ENCODE measurements at places on chromosomes 4 and X.

GRCh38 chr4:156896527-156896926 lies 75.1 kb downstream of the PDGFC start:
- DNase-seq, result no peak

- no peak for DNase-seq
Observed at GRCh38 chr4:82809619-82810018, 11.0 kb upstream of the SCD5 start.

DNA sequence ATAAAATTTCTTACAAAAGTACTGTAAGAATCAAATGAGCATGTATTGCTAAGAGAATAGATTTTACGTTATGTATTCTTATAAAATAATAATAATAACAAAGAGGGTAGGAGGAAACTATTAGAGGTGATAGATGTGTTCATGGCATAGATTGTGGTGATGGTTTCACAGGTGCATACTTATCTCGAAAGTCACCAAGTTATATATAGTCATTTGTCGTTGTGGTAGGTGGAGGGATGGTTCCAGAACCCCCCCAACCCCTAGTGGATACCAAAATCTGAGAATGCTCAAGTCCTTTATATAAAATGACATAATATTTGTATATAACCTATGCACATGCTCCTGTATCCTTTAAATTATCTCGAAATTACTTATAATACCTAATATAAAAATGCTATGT lies 36.7 kb upstream of the H2AZ1 start:
- no peak for DNase-seq

DNA sequence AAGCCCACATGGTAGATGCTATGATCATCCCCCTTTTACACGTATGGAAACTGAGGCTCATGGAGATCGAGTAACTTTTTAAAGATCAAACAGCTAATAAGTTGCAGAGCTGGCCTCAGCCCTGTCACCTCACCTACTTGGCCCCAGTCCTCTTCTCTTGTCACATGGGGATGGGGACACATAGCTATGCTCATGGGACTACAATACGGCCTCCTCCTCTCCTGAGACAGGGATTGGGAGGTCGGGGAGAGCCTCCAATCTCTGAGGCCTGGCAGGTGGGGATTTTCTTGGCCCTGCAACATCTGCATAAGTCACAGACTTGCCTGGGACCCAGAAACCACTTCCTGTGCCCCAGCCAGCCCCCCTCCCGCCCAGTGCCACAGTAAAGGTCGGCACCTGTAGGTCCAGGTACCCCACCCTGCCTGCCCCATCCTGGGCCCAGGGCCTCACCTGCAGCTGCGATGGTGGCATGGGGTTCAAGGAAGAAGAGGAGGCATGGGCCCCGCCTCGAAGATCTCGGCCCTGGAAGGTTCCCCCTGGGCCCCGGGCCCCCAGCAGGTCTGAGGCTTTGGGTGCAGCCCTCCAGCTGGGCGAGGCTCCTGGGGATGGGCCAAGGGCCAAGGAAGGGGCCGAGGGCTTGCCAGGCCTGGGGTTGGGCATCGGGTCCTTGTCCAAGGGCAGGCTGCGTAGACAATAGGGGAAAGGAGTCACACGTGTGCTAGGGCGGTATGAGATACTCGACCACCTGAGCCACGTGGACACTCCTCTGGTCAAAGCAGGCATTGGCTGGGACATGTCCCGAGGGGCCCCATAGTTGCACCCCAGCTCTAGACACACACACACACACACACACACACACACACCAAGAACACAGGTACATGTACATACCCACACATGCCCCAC lies 6.4 kb downstream of the FOXP3 start:
- DNase-seq, result no peak

DNA sequence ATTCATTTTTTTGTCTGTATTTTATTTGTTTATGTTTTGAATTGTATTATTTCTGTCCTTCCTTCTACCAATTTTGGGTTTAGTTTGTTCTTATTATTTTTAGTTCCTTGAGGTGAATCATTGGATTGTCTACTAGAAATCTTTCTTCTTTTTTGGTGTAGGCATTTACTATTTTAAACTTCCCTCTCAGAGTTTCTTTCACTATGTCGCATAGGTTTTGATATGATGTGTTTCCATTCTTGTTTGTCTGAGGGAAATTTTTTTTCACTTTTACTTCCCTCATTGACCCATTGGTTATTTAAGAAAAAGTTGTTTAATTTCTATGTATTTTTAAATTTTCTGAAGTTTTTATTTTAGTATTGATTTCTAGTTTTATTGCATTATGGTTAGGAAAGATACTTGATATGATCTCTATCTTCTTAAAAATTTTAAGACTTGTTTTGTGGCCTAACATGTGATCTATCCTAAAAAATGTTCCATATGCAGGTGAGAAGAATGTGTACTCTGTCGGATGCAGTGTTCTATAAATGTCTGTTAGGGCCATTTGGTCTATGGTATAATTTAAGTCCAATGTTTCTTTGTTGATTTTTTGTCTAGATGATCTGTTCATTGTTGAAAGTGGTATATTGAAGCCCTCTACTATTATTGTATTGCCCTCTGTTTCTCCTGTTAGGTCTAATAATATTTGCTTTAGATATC lies 68.8 kb downstream of the IL15 start:
- no peak for DNase-seq

DNA sequence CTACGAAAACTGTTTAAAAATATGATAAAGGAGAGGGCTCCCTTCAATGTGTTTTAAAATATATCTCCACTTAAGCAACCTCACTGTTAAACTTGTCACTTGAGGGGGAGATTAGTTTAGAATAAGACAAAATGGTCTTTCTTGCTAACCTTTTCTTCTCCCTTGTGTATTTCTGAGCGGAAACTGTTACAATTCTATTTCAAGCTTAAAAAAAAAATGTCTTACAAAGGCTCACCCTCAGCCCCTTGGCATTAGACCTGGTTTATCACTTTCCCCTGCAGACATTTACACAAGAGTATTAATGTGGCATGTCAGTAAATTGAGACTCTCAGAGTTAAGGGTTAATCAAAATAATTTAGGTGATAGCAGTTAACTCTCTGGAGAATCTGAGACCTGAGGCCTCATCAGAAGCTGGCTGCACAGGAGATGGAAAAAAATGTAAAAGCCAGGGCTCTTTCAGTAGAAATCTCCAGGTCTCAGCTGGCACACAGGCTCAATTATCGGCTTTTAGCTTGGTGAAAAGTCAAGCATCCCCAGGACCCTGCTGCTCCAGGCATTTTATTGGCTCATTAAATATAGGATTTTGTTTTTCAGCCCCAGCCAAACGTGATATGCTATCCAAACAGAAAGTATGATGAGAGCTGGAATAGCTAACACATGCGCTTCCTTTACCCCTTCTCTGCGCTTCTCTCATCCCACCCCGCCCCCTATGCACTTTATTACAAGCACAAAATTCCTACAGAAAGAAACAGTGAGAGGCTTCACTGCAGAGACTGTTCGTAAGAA lies 130.5 kb downstream of the PPA2 start:
- DNase-seq, result no peak

- DNase-seq, result no peak
Observed at GRCh38 chr4:71259911-71260331, 78.9 kb upstream of the SLC4A4 start.

GRCh38 chr4:14719053-14719452 lies 283.2 kb upstream of the CPEB2 start:
- DNase-seq, result no peak

DNA sequence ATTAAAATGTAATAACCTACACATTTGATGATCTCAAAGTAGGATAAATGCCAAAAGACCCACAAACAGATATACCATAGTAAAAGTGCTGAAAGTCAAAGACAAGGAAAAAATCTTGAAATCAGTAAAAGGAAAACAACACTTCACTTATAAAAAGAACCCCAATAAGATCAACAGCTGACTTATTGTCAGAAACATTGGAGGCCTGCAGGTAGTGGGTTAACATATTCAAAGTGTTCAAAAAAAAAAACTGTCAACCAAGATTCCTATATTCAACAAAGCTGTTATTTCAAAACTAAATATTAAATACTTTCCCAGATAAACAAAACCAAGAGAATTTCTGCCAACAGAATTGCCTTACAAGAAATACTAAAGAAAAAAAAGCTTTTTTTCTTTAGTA lies 347.1 kb downstream of the GUCY2F start:
- no peak for DNase-seq

GRCh38 chrX:20421275-20421674 lies 154.6 kb upstream of the RPS6KA3 start:
- DNase-seq, result no peak

DNA sequence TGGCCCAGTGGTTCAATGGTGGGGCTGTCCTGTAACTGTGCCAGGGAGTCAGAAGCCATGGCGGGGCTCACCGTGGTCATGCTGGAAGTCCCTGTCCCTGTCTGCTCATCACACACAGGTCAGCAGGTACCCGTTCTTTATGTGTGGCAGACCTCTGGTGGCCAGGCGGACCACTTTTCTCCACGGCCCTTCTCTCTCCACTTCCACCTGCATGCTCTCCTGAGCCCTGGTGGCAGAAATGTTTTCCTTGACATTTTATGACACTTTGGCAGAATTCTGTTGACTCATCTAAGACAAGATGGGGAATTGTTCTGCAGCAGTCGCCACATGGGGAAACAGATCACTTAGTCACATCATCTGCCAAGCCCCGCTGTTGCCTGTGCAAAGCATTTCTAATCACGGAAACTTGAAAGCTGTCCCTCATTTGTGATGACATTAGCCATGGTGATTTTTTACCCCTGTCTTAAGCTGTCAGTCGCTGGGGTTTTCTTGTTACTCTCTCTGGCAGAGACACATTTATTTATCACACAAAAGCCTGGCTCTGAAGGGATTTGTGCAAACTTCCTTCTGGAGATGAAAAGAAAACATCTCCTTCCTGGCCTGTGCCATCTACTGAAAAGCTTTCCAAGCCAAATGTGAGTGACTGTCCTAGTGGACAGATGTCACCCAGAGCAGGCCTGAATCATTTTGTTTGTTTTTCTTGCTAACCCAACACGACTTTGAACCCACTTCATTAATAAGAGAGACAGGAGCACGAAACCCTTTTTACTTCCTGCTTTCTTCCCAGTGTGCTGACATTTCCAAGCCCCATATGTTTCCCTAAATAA lies 38.8 kb upstream of the STIM2 start:
- DNase-seq, result no peak

DNA sequence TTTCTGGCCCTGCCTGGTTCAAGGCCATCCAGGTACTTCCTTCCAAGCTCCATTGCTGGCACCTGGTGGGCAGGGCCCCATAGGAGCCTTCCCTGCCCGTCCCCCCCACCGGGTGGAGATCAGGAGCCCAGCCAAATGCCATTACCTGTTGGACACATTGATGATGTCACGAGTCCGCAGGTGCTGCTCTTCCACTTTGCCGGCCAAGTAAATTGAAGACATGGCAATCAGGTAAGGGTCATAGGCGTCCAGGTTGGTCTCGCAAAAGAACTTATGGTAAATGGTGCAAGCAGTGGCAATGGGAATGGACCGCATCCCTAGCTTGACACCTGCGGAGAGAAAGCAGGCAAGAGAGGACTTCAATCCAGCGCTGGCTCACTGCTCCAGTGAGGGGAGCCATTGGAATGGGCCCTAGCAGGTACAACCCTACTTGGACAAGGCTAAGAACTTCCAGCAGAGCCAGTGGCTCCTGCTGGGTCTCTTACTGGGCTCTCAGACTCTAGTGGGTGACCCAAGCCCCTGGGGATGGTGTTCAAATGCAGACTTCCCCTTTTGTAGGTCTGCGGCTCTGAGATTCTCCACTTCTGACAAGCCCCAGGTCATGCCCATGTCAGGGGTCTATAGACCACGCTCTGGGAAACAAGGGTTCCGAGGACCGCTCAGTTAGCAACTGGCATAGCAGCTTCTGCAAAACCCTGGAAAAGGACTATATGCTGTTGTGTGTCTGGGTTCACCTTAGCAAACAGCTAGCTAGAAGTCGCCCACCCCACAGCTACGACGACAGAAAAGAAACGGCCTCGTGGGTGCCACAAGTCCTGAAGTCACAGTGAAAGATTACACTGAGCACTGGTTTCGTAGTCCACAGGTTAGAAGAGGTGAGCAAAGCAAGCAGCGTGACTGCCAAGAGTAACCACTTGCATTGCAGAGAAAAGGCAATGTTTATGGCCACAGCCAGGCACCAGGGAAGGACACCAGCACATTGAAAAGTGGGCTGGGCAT lies 2.8 kb downstream of the CCNQ start:
- DNase-seq, result no peak

DNA sequence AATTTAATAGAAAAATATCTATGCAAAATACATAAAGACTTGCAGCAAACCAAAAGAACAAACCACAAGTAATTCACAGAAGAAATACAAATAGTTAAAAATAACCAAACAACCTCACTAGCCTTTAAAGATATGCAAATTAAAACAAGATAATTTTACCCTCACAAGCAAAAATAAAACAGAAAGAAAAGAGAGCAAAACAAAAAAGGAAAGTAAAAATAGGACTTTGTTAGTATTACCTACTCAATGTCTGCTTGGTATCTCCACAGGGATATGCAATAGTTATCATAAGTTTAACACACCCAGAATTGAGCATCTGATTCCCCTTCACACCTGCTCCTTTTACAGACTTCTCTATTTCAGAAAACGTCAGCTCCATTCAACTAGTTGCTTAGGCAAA lies 737.5 kb upstream of the MAGEB2 start:
- no peak for DNase-seq

DNA sequence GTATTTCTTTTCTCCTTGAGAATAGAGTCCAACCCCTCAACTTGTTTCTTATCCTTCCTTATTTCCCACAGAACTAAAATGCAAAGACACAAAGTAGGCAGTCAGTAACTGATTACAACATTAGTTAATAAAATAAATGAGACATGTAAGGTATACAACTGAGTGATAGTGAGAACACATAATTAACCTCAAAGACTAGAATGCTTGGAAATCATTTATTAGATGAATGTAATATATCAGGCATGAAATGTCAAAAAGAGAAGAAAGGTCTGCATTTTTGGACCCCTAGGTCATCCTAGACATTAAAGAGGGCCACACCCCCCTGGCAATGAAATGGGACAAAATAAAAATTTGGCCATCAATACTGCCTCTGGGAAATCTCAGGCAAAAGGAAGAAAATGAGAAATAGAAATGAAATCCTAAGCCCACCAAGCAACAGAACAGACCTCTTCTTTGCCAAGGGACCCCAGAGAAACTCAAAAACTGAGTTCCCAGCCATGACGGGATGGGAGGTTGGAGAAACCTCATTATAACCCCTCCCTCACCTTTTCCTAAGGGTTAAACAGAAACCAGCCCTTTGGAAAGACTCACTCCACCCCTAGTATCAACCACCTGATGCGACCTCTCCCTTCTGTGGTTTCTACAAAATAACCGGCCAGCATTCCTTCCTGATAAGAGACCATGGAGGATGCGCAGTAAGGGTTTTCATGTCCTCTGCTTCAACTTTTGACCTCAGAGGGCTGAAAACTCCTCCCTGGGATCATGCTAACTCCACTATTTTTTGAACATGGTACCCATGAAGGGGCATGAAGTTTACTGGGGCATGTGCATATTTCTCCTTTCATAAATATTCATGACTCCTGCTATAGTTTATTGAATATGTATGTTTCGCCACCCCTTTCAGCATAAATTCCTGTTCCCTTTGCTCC lies 90.0 kb upstream of the EXOC1L start:
- DNase-seq, result no peak

GRCh38 chrX:32155044-32155638 lies 1056.2 kb downstream of the DMD start:
- no peak for DNase-seq

- DNase-seq, result no peak
Observed at GRCh38 chr4:52752936-52753335, 1.7 kb upstream of the ERVMER34-1 start.

- no peak for DNase-seq
Observed at GRCh38 chr4:182194091-182194824, 48.9 kb upstream of the TENM3 start.
